Lung (tissue), 17 donors: ENCODE measurements at places on chromosomes 4 and X. TPM values are rescaled to one million over a fixed set of nuclear protein-coding genes. Genes with fewer than 3 reads are reported as not detected.

Gene CT45A10
- not detected for polyA plus RNA-seq

Gene KLF8
- 7.0 TPM for polyA plus RNA-seq

Gene AMTN
- polyA plus RNA-seq, result not detected

Gene USP53
- 13.0 TPM for polyA plus RNA-seq

Gene MTNR1A
- polyA plus RNA-seq, result not detected

GRCh38 chr4:1978226-1978625 lies 30.5 kb downstream of the NELFA start:
- H3K27ac ChIP-seq, result no peak overlapping the region
- H3K4me3 ChIP-seq, result no peak overlapping the region
- no peaks in the 10 kb centered on the region for H3K27me3 ChIP-seq
- H3K36me3 ChIP-seq, result peaks cover 12% of the 10 kb centered on the region
- peak; percentile 5 for DNase-seq

GRCh38 chr4:76449833-76450232 lies 14.8 kb downstream of the SHROOM3 start:
- no peak overlapping the region for H3K27ac ChIP-seq
- no peaks in the 10 kb centered on the region for H3K36me3 ChIP-seq
- no peaks in the 10 kb centered on the region for H3K4me1 ChIP-seq
- no peak overlapping the region for H3K4me3 ChIP-seq
- DNase-seq, result no peak
